ENCODE measurements at places on chromosomes 2 and 18. TPM values are rescaled to one million over a fixed set of nuclear protein-coding genes. Genes with fewer than 3 reads are reported as not detected.

Gene TMEM37
- not detected for total RNA-seq

DNA sequence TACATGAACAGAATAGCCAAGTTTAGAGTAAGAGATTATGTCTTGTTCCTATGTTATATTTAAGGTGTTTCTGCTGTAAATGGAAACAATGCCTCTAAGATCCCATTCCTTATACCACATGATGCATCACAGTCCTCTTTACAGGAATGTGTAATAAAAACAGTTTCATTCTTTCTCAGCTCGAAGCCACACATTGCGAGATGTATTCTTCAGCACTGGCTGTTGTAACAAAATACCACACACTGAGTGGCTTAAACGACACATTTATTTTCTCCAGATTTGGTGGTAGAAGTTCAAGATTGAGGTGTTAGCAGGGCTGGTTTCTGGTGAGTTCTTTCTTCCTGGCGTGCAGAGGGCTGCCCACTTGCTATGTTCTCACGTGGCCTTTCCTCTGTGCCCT lies 246.2 kb downstream of the SOCS6 start:
- H3K4me3 ChIP-seq, result no peak overlapping the region
- DNase-seq, result no peak
- no peaks in the 10 kb centered on the region for H3K27me3 ChIP-seq
- H3K27ac ChIP-seq, result no peak overlapping the region
- H3K4me1 ChIP-seq, result peaks cover 3% of the 10 kb centered on the region
- H3K36me3 ChIP-seq, result no peaks in the 10 kb centered on the region

DNA sequence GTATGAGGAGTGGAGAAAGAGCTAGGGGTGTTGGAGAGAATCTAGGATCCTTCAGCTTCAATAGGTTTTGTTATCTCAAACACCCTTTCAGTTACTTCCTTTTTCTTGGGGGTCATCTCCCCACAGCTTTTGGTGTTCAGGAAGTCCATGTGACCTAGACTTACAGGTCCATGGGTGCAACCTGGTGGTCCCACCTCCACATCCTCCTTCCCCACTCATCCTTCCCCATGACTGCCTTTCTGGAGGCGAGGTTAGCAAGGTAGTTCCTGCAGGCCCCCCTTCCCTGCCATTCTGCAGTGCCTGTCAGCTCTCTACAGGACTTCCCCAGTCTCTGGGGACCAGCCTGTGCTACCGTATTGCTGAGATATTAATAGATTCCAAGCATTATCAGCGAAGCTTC lies 107.6 kb downstream of the TMEM17 start:
- H3K4me3 ChIP-seq, result no peak overlapping the region
- peaks cover 5% of the 10 kb centered on the region for H3K27me3 ChIP-seq
- DNase-seq, result no peak
- H3K36me3 ChIP-seq, result no peaks in the 10 kb centered on the region
- H3K27ac ChIP-seq, result no peak overlapping the region
- H3K4me1 ChIP-seq, result no peaks in the 10 kb centered on the region

DNA sequence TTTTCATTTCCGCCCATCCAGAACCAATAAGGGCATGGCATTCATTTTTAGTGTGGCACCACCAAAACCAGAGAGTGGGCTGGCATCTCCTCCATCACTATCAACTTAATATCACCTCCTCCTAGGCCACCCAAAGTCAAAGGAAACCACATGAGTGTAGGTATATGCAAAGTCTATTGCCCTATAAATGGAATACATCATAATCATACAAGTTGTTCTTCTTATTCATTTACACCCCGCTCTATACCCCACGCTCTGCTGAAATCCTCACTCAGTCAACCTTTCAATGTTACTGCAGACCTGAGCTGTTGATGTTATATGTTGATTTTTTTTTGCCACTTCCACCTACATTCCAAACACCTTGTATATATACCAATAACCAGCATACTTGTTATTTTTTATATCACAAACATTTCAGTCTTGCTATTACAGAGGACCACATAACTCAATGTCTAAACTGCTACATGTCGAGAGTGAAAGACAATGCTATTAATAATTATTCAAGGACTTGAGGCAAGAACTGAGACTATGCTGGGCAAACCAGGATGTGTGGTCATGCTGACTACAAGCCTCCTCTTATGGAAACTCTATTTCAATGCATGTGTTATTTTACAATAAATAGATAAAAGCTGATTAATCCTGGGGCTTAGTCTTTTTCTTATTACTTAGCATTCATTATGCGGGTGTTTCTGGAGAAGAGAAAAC lies 466.5 kb upstream of the ID2 start:
- H3K27me3 ChIP-seq, result no peaks in the 10 kb centered on the region
- no peak for DNase-seq
- H3K27ac ChIP-seq, result no peak overlapping the region
- H3K36me3 ChIP-seq, result no peaks in the 10 kb centered on the region
- peaks cover 4% of the 10 kb centered on the region for H3K4me1 ChIP-seq
- H3K4me3 ChIP-seq, result no peak overlapping the region

DNA sequence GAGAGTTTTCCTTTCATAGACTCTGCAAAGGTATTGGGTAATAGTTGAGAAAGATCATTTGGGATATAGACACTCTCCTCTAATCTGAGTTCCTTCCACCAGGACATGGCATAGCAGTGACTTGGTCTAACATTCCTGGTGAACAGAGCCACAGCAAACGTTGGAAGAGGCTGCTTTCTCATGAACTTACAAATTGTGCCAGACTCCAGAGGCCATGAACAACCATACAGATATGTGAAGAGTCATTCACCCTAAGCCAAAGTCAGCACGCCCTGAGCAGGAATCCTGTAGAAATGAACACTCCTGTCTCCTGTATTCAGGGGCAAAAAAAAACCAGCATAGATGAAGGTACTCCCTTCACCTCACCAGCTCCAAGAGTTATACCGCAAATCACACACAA lies 152.8 kb downstream of the TMEM18 start:
- H3K4me1 ChIP-seq, result no peaks in the 10 kb centered on the region
- H3K36me3 ChIP-seq, result no peaks in the 10 kb centered on the region
- H3K4me3 ChIP-seq, result no peak overlapping the region
- H3K27me3 ChIP-seq, result peaks cover 12% of the 10 kb centered on the region
- no peak for DNase-seq

Gene KHK
- total RNA-seq, result 12.7 TPM

DNA sequence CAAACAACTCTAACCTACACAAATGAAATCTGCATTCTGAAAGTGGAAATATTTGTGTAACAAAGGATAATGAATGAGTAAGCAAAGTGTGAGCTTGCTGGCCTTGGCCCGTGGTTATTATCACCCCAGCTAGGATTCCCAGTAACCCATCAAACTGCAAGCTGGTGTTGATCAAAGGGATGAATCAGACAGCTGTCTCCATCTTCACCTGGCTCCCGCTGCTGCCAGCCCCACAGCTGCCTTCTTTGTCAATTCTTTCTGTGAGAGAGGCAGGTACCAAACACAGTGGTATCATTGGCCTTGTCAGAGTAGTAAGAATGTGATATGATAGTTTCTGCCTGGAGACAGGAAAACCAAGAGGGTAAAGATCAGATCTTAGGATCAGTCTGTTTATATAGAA lies 25.2 kb upstream of the RGPD4 start:
- no peaks in the 10 kb centered on the region for H3K36me3 ChIP-seq
- no peak overlapping the region for H3K4me3 ChIP-seq
- H3K27me3 ChIP-seq, result no peaks in the 10 kb centered on the region
- DNase-seq, result no peak
- H3K27ac ChIP-seq, result no peak overlapping the region
- no peaks in the 10 kb centered on the region for H3K4me1 ChIP-seq

Gene ELP2
- 76.5 TPM for total RNA-seq

Gene CLIP4
- 22.7 TPM for total RNA-seq

- H3K4me3 ChIP-seq, result no peak overlapping the region
- no peaks in the 10 kb centered on the region for H3K36me3 ChIP-seq
- H3K27ac ChIP-seq, result no peak overlapping the region
- DNase-seq, result no peak
- H3K4me1 ChIP-seq, result no peaks in the 10 kb centered on the region
Measured at GRCh38 chr18:33781429-33781828, 203.4 kb downstream of the ASXL3 start.

Gene IL1RN
- 4.6 TPM for total RNA-seq

DNA sequence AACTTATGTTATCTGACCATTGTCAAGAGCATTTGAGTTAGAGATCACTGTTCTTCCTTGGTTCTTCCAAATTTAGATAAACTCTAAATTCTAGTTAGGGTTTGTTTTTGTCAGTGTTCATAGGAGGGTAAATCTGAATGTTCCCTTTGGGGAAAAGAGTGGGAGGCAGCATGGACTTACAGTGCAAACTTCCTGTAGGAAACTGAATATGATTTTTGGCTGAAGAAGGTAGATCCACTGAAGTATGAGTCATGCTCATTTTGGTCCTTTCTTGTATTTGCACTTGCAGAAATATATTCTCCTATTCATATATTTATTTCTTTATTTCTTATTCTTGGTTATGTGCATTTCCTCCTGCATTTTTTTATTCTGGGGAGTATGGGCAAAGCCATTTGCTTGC lies 27.3 kb downstream of the CCDC85A start:
- no peaks in the 10 kb centered on the region for H3K27me3 ChIP-seq
- no peak overlapping the region for H3K27ac ChIP-seq
- no peaks in the 10 kb centered on the region for H3K4me1 ChIP-seq
- H3K36me3 ChIP-seq, result no peaks in the 10 kb centered on the region

Gene TUBA4B
- total RNA-seq, result not detected

DNA sequence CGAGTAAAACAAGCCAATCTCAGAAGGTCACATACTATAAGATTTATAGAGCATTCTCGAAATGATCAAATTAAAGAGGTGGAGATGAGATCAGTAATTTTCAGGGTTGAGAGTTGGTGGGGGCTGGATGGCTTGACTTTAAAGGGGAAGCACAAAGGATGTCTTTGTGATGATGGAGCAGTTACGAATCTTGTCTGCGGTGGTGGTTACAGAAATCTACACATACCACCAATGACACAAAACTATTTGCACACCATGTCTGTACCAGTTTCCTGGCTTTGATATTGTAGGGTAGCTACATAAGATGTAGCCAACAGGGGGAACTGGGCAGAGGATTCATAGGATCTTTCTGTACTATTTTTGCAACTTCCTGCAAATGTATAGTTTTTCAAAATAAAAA lies 190.6 kb upstream of the SMIM21 start:
- DNase-seq, result no peak
- no peaks in the 10 kb centered on the region for H3K36me3 ChIP-seq
- no peaks in the 10 kb centered on the region for H3K4me1 ChIP-seq
- peaks cover 16% of the 10 kb centered on the region for H3K27me3 ChIP-seq

- H3K36me3 ChIP-seq, result no peaks in the 10 kb centered on the region
- peaks cover 8% of the 10 kb centered on the region for H3K27me3 ChIP-seq
- no peak for DNase-seq
- no peaks in the 10 kb centered on the region for H3K4me1 ChIP-seq
- no peak overlapping the region for H3K4me3 ChIP-seq
Measured at GRCh38 chr18:45408218-45408617, 207.1 kb upstream of the SLC14A2 start.

GRCh38 chr2:212538305-212539071 lies at the start of gene ERBB4:
Gene ERBB4, minus strand, starts transcription at chr2:212538802. Its CDS starts 272 bp downstream, at chr2:212538530.
- peaks cover 47% of the 10 kb centered on the region for H3K27me3 ChIP-seq
- H3K27ac ChIP-seq, result no peak within 1 kb of the TSS
- peak within 1 kb of the TSS; percentile 41 for H3K4me3 ChIP-seq
- peaks cover 17% of the 10 kb centered on the region for H3K4me1 ChIP-seq
- DNase-seq, result peak; percentile 6

DNA sequence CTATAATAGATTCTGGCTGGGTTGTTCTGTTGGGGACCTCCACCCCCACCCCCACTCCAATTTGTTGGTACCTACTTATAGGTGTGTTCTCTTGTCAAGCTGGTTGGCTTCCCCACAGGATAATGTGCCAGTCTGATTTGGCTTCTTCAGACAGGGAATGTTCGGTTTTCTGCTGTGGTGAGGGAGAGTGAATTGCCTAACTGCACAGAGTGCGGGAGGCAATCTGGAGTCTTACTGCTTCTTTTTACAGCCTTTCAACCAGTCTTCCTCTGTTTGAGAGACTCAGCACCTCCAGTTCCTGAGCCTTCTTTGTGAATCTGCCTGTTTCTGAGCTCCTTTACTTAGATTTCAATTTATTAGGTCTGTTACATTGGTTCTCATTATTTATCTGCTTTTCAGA lies 27.4 kb upstream of the SNORC start:
- H3K4me1 ChIP-seq, result peaks cover 17% of the 10 kb centered on the region
- H3K27me3 ChIP-seq, result no peaks in the 10 kb centered on the region
- no peak for DNase-seq
- peaks cover 31% of the 10 kb centered on the region for H3K36me3 ChIP-seq
- no peak overlapping the region for H3K27ac ChIP-seq

- no peaks in the 10 kb centered on the region for H3K27me3 ChIP-seq
- DNase-seq, result peak; percentile 62
- peak overlapping the region; percentile 99 for H3K27ac ChIP-seq
- H3K36me3 ChIP-seq, result peaks cover 65% of the 10 kb centered on the region
- H3K4me1 ChIP-seq, result peaks cover 90% of the 10 kb centered on the region
Measured at GRCh38 chr2:6909431-6910385, 7.5 kb upstream of the RNF144A start.

Gene MSTN
- total RNA-seq, result not detected

Gene LRRTM1
- not detected for total RNA-seq

Gene BOK
- total RNA-seq, result 0.64 TPM

DNA sequence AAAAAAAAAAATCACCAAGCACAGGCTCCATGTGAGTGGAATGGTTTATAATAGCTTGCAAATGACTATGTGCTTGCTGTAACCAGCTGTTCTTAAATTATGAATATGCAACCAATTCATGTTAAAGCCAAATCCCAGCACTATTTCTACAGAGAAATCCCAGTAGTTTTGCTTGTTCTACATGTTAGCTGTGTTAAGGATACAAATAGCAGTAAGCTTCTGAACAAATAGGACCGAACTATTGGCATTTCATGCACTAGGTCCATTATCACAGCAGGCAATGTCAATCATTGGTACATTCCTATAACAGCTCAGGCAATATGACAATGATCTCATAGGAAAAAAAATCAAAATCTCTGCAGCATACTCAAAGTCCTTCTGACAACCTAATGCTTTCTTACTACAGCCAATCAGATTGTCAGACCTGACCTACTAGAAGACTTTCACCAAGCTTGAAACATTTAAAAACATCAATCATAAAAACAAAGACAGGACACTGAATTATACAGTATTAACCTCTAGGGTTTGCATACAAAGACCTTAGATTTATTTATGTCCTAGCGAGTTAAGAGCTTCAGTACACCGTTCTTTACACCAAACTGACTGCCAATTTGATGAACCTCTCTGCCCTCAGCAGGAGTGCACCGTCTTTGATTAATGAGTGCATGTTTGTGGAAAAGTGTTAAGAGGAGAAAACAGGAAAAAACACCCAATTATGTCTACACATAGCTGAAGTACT lies 6.4 kb downstream of the BAZ2B start:
- H3K27ac ChIP-seq, result no peak overlapping the region
- no peaks in the 10 kb centered on the region for H3K36me3 ChIP-seq
- peaks cover 12% of the 10 kb centered on the region for H3K27me3 ChIP-seq
- peaks cover 8% of the 10 kb centered on the region for H3K4me1 ChIP-seq
- H3K4me3 ChIP-seq, result no peak overlapping the region

GRCh38 chr2:221494556-221494955 lies 77.5 kb downstream of the EPHA4 start:
- H3K4me1 ChIP-seq, result peaks cover 4% of the 10 kb centered on the region
- no peak for DNase-seq
- H3K4me3 ChIP-seq, result no peak overlapping the region
- H3K27me3 ChIP-seq, result no peaks in the 10 kb centered on the region
- H3K36me3 ChIP-seq, result peaks cover 8% of the 10 kb centered on the region
- no peak overlapping the region for H3K27ac ChIP-seq

- H3K27me3 ChIP-seq, result no peaks in the 10 kb centered on the region
- peaks cover 76% of the 10 kb centered on the region for H3K36me3 ChIP-seq
- peaks cover 15% of the 10 kb centered on the region for H3K4me1 ChIP-seq
- H3K4me3 ChIP-seq, result peak overlapping the region; percentile 93
- H3K27ac ChIP-seq, result peak overlapping the region; percentile 95
Measured at GRCh38 chr2:157441072-157441454, 2.8 kb downstream of the CYTIP start.
